ENCODE measurements at places on chromosomes 7 and 10.

GRCh38 chr7:13489386-13489785 lies 500.1 kb downstream of the ETV1 start:
- no peak for DNase-seq

GRCh38 chr10:72088889-72089575 lies 681 bp upstream of the SPOCK2 start:
- DNase-seq = peak; percentile 41

DNA sequence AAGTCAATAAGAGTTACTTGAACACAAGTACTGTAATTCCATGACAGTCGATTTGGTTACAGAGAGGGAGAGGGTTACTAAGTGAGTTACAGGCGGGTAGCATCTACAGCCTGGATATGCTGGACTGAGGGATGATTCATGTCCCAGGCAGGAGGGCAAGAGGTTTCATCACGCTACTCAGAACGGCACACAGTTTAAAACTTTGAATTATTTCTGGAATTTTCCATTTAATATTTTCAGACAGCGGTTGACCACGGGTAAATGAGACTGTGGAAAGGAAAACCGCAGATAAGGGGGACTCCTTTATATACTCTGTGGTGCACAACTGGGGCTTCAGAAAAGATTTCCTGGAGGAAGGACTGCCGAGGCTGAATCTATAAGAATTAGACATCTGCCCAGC lies 25.7 kb upstream of the LRRC4 start:
- no peak for DNase-seq

DNA sequence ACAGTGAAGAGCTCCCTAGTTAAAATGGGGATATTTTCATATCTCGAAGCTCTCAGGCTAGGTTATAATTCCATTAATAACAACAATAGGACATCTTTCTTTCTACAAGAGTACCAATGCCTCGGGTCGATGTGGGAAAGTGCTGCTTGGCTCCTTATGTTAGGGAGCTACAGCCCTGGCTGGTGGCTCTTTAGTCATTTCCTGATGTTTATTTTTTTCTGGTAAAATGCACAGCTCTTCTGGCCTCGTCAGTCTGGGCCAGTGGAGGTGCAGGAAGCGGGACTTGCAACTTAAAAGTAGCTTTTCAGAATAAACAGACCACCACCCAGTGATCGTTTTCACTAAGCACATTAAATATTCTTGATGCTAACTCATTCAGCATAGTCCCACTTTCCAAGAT lies 58.3 kb downstream of the MKX start:
- no peak for DNase-seq

- DNase-seq = no peak
These were observed 7.2 kb upstream of the PYROXD2 start for GRCh38 chr10:98422182-98422581.

GRCh38 chr10:78600740-78601139 lies 468.0 kb upstream of the ZMIZ1 start:
- DNase-seq = no peak

- DNase-seq = no peak
These were observed 291.4 kb upstream of the FZD8 start for GRCh38 chr10:35933491-35933890.

DNA sequence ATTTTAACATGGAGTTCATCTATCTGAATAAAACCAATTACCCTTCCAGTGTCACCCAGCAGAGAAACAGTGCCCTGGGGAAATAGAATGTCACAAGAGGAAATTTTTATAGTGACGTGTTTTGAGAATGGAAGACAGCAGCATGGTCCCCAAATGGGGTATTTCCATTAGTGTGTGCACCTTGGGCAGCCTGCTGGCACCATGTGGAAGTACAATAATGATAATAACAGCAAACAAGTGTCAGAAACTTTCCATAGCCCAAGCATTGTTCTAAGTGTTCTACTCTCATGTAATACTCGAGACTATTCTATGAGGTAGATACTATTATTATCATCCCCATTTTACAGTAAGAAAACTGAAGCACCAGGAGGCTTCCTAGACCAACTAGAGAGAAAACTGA lies 2.2 kb upstream of the PDE1C start:
- no peak for DNase-seq

- no peak for DNase-seq
These were observed 3.3 kb upstream of the CYP51A1 start for GRCh38 chr7:92137557-92137956.

DNA sequence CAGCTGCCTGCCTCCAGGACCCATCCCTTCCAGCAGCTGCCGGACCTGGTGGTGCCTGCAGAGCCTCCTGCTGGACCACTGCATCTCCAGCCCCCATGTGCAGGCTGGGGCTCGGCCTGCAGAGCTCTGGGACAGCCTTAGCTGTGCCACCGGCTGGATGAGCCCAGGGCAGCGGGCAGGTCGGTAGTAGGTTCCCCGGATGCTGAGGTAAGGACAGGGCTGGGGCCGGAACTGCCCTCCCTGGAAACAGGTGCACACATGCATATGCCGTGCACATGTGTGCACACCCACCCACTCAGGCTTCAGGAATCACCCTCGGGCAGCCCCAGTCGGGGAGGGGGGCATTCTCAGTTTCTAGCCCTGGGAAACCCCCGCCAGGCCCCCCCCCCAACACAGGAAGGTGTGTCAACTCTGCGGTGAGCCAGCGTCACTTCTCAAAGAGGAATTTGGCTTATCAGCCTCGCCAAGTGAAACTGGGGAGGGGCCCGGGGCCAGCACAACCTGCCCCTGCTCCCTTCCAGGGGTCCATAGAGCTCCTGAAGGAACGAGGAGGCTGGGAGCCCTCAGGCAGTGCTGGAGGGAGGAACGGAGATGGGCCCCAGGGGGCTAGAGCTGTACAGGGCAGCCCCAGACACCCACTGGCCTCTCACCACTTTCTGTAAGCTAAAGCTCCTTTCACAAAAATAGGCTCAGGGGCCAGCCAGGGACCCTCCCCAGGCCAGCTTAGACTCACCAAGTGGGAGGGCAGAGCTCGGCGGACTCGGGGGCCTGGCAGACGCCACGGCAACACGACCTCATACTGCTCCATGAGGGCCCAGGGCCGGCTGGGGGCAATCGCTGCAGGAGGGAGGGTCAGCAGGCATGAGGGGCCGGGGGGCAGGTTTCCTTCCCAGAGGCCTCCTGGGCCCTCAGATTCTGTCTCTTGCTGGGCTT lies 1.7 kb downstream of the ADAM8 start:
- DNase-seq = peak; percentile 91

DNA sequence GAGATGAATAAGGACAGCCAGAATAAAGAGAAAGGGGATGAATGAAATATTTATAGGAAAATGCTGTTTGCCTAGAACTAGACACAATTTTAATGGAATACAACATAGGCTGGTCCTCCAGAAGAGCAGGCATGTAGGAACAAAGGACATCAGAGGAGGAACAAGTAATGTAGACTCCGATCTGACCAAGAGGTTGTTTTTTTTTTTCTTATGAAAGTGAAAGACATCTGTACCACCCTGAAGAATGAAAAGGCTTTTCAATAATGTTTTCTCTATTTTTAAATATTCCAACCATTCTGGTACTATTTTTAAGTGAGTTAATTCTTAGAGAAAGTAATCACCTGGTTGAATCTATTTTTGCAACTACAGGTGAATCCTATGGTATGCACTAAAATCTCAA lies 136.9 kb upstream of the PTN start:
- DNase-seq = no peak

DNA sequence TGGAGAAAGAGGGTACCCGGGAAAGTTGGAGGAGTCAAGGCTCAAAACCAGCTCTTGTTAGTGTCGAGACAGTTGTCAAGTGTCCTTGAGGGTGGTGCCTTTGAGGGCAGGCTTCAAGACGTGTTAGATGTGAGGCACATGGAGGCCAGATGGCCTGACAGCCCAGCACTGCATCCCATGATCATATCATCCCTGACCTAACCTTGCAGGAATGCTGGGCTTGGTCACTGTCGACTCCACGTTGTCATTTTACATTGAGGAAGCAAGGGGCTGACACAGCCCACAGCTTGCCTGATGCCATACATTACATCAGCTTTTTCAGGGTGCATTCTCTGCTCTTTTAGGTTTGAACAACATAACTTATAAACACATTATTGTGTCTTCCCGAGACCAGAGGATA lies 114.1 kb downstream of the ABCA13 start:
- DNase-seq = no peak

DNA sequence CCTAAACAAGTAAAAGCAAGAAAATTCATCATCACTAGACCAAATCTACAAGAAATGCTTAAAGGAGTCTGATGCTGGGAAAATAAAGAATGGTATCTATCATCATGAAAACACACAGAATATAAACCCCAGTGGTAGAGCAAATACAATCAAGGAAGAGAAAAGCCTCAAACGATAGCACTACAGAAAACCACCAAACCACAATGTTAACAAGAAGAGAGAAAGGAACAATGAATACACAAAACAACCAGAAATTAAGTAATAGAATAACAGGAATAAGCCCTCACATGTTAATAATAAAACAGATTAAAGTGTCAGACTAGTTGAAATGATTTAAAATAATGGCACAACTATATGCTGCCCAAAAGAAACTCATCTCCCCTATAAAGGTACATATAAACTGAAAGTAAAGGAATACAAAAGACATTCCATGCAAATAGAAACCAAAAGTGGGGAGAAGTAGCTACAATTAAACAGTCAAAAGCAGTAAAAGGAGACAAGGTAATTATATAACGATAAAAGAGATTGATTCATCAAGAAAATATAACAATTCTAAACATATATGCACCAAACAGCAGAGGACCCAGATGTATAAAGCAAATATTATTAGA lies 77.3 kb downstream of the JMJD1C start:
- no peak for DNase-seq

DNA sequence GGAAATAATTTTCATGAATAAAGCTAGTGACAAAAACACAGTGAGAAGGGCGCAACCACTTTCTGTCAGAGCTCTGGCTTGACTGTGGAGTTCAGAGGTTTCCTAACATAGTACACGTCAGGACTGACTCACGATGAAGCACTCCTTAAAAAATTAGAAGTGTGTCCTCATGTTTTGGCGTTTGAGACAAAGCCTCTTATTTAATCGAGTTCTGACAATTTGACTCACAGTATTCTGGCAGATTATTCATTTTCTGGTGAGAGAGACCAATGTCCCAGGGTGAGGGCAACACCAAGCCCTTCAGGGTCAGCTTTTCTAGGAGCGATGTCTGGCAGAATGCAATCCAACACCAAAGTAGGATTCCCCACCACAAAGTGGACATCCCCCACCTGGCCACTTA lies 108.7 kb downstream of the DIP2C start:
- no peak for DNase-seq

- no peak for DNase-seq
These were observed 68.6 kb upstream of the CACUL1 start for GRCh38 chr10:118823256-118823907.

- peak; percentile 51 for DNase-seq
These were observed 90.9 kb upstream of the SMNDC1 start for GRCh38 chr10:110395350-110396283.

DNA sequence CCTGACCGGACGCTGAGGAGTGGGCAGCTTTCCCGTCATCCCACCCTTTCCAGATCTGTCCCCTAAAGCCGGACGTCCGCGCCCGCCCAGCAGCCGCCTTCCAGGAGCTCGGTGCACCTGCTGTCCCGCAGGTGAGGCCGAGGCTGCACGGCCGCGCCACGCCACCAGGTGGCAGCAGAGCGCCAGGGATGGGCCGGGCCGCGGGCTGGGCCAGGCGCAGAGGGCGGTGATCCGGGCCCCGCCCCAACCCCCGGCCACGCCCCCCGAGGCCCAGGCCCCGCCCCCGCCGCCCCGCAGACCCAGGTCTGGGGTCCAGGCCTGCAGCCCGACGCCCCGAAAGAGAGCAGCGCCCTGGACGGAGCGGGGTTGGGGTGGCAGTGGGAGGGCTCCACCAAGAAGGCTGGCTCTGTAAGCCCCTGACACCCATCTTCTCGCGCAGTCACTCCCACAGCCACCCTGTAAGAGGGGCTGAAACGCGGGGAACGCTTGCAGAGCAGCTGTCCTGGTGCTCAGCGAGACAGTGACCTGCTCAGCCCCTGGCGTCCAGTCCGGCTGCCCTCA lies 32.2 kb downstream of the FOXL3 start:
- peak; percentile 70 for DNase-seq

GRCh38 chr7:30894866-30895605 lies 16.6 kb upstream of the AQP1 start:
- no peak for DNase-seq

- DNase-seq = no peak
These were observed 19.5 kb downstream of the ITGA8 start for GRCh38 chr10:15700078-15700674.

Measured in stimulated activated naive CD4-positive, alpha-beta T cell treated with Interleukin-2 at 50 U/mL for 16 hours (primary cell).